ENCODE measurements at places on chromosomes 1 and 21. TPM values are rescaled to one million over a fixed set of nuclear protein-coding genes. Genes with fewer than 3 reads are reported as not detected.
A peak's percentile ranks its signal among the peaks of the same experiment; 100 is the strongest.

DNA sequence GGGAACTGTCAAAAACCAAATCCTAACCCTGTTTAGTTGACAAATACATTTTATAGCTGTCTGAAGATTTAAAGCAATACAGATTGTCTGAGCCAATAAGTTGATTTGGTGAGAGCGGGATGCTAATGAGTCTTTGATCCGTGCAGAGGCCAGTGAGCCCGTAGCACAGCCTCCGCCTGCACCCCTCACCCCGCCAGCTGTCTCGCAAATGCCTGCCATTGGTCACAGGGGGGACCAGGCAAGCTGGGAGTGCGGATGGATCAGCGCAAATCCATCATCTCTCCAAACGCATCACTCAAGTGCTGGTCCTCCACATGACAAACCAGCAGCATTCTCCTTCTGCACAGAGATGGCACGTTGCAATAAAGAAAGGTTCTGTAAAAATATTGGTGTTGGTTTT, 51.0 kb downstream of the ZBTB18 start:
- peaks cover 21% of the 10 kb centered on the region for H3K4me1 ChIP-seq
- peaks cover 9% of the 10 kb centered on the region for H3K27me3 ChIP-seq
- H3K4me3 ChIP-seq, result no peak overlapping the region
- H3K36me3 ChIP-seq, result no peaks in the 10 kb centered on the region
- no peak overlapping the region for H3K27ac ChIP-seq

GRCh38 chr1:169670836-169671235, 40.6 kb downstream of the SELL start:
- H3K4me3 ChIP-seq, result no peak overlapping the region
- no peaks in the 10 kb centered on the region for H3K4me1 ChIP-seq
- no peak for DNase-seq

DNA sequence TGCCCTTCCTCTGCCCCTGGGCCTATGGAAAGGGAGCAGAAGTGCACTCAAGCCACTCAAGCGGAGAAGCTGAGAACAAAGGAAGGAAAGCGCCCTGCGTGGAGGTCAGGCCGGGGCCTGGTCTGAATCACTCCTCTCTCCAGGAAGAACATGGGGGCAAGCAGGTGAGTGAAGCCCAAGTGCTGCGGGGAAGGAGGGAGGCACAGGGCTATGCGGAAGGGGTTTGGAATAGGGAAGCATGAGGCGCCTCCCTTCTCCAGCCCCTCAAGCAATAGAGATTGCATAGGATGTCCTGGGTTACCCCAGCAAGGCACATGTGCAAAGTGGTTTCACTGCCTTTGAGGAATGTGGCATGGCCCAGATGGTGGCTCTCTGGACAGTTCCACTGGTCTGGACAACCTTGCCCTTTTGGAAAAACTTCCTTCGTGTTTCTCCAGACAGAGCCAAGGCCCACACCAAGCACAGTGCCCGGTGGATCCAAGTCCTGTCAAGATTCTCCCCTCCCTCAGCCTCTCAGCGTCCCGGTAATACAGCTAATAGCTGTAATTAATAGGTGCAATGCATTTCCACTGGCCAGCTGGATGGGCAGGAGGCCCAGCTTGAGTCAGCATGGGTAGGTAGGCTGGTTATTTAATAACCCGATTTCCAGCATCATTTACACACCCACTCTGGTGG, 13.7 kb downstream of the BLACAT1 start:
- H3K27me3 ChIP-seq, result no peaks in the 10 kb centered on the region
- H3K4me3 ChIP-seq, result peak overlapping the region; percentile 70
- DNase-seq, result no peak
- H3K27ac ChIP-seq, result peak overlapping the region; percentile 96
- no peaks in the 10 kb centered on the region for H3K36me3 ChIP-seq

- no peak overlapping the region for H3K27ac ChIP-seq
- no peaks in the 10 kb centered on the region for H3K36me3 ChIP-seq
- DNase-seq, result no peak
Observed at GRCh38 chr1:108017698-108018097, 52.7 kb upstream of the VAV3 start.

GRCh38 chr1:22317231-22317919, 134.3 kb upstream of the ZBTB40 start:
- no peak overlapping the region for H3K4me3 ChIP-seq
- H3K4me1 ChIP-seq, result peaks cover 38% of the 10 kb centered on the region
- H3K27ac ChIP-seq, result no peak overlapping the region
- peaks cover 4% of the 10 kb centered on the region for H3K27me3 ChIP-seq

DNA sequence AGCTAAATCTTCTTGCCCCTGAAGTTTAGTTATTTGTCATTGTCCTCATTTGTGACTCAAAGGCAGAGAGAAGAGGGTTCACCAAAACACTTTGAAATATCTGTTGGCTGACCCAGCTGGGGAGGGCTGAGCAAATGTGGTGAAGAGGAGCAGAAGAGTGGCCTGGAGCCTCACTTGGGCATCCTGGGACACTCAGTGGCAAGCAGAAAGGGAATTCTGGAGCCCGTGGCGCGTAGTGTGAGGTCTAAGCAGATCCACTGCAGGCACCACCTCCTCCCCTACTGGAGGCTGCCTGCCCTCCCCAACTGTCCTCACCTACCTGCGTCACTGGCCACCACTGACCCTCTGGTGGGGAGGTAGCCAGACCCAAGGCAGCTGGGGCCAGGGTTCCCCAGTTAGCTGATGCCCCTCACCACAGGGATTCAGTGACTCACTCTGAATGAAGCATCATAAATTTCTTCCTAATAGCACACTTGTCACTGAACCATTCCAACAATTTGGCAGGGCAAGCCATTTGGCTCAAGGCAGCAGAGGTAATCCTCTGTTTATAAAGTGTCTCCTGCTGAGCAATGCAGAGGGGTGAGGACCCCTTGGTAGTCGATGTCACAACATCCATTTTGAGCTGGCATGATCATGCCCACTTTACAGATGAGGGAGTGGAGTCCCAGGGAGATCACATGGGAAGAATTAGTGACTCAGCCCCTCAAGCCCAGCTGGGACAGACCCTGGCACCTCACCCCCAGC, 80.3 kb downstream of the NENF start:
- peaks cover 15% of the 10 kb centered on the region for H3K4me1 ChIP-seq
- H3K27ac ChIP-seq, result no peak overlapping the region
- DNase-seq, result no peak
- H3K36me3 ChIP-seq, result no peaks in the 10 kb centered on the region

DNA sequence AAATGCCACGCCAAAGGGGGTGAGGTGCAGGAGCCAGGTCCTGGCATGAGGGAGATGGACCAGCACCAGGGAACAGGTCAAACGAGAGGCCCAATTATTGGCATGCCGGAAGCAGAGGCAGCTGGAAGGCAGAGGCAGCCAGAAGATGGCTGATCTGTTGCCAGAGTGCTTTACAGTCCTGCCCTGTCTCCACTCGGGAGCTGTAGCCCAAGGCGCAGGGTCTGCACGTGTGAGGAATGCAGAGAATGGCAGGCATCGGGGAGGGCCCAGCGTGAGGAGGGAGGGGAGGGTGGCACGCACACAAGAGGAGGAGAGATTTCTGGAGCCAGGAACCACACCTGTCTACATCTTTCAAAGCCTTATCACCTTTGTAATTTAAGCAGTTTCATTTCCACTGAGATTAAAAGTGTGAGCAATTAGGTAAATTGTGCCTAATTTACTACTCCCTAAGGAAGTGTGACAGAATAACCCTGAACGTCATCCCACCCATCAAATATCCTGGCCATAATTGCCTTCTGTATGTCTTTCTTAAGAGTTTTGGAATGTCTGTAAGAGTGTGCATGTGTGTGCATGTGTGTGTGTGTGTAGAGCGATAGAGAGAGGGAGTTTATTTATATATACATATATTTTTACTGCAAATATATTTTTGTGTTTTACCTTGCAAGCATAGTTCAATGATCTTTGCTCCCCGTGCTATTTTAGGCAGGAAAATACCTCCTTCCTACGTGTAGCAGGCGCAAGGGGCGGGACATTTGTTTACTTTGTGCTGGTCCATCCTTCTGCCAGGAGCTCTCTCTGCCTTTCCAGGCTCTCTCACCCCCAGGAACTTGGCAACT, 125.5 kb upstream of the SERBP1 start:
- no peak overlapping the region for H3K27ac ChIP-seq
- no peaks in the 10 kb centered on the region for H3K27me3 ChIP-seq
- no peak overlapping the region for H3K4me3 ChIP-seq
- no peaks in the 10 kb centered on the region for H3K4me1 ChIP-seq

Gene KRTAP10-2
- not detected for total RNA-seq

Gene NES
- 248 TPM for total RNA-seq

Gene SH2D2A
- total RNA-seq, result 1.0 TPM

Gene MCOLN3
- total RNA-seq, result not detected

Gene ILDR2
- 30.3 TPM for total RNA-seq

Gene SLC30A2
- not detected for total RNA-seq
